Stimulated activated CD8-positive, alpha-beta memory T cell treated with anti-CD3 and anti-CD28 coated beads, Interleukin-15, amount 100 ng/mL, for 1 hour (primary cell): ENCODE measurements at places on chromosomes 11 and 22.

DNA sequence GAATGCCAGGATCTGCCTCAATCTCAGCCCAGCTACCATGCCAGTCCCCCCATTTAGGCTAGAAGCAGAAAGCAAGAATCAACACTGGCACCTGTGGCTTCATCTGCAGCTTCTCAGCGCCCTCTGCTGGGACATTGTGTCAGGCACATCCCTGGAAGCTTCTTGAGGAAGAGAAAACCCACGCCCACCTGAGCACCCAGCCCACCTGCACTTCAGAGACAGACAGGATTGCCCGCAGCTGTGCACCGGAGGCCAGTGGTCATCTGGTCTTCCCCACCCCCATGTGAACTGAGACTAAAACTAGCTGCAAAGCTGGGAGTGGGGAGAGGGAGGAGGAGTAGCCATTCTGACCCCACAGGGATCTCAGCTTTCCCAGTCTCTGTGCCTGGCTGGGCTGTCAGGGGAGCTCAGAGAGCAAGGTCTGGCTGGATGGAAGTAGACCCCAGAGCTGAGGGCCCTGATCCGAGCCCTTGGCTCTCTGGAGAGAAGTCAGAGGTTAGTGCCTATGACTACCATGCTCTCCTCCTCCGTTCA lies 66.8 kb downstream of the FEZ1 start:
- no peak for DNase-seq

DNA sequence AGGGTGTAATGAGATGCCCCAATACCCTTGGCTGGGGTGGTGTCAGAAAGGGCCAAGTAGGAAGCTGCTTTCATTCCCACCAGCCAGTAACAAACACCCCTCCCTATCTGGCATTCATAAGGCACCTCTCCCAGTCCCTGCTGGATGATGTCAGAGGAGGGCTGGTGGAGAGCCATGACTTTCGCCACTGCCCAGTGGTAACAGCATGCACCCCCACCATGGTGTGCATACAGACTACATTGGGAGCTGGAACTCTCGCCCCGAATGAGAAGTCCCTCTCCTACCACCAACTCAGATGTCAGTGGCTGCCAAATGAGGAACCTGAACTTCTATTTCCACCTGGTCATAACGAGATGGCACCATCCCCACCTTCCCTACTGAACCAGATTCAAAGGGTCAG lies 73.3 kb downstream of the SGSM3 start:
- no peak for DNase-seq

DNA sequence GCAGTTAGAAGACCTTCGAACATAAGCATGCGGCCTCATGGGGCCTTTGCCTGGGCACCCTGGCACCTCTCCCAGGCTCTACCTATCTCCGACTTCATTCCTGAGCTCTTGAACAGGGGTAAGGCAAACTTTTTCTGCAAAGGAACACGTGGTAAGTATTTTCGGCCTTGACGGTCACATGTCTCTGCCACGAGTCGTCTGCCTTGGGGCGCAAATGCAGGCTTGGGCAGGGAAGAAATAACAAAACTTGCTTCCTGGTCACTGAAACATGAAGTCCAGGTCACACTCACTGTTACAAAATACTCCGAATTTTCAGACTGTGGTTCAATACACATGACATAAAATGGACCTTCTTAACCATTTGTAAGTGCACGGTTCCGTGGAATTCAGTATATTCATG lies 3.4 kb upstream of the ASCL2 start:
- DNase-seq: no peak

DNA sequence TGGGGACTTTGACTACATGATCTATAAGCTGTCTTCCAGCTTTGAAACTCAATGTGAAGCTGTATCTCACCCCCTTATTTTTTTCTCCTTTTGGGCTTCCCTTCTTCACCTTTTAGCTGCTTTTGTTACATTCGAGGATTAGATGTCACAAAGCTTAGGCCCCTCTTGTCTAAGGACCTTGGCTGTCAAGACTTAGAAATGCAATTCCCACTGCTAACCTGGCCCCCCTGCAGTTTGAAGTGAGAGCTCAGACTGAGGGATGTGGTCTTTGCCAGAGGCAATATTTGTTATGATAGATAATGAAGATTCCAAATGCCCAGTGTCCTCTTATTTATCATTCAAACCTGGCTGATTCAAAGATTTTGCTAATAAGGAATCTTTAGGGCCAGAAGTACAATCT lies 128.3 kb downstream of the ARL14EP start:
- DNase-seq: no peak

DNA sequence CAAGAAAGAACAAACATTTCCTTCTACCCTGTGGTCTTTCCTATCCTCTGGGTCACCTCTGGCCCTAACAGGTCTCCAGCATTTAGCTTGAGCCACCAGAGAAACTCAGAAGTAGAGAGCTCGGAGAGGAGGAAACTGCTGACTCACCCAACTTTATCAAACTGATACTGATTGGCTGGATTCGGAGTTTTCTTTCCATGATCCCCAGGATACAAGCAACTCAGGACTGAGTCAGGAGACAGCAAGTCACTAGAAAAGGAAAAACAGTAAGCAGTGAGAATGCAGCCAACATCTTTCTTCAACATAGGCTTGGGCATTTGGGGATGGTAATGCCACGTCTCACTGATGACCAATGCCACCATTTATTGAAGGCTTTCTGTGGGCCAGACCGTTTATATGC lies 32.7 kb downstream of the THOC5 start:
- no peak for DNase-seq

- DNase-seq: no peak
Measured at GRCh38 chr22:35952576-35952975, 76.0 kb downstream of the RBFOX2 start.

DNA sequence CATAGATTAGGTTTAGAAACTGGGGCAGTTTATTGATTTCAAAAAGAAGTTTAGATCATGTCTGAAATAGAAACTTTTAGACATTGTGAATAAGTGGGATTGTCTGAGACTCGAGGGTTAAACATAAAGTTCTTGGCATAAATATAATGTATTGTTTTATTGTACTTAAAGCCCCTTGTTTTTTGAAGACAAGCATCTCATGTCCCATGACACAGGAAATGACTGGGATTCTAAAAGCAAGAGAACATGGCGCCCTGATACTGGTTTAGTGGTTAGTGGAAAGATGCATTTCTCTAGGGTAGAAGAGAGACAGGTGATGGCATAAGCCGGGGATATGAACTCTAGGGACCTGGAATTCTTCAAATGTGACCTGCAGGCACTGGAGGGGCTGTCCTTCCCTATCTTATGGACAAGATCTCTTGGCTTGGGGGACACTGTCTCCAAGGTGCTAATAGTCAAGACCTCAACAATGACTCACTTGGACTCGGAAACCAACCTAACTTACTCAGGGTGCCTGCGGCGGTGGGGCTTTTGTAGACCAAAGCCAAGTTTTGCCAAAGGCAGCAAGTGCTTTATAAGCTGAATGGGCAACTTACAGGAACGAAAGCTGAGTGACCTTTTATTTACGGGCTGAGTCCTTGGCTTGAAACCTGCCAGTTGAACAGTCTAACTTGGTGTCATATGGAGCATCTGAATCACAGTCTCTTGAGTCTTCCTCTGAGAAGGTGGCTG lies 48.2 kb downstream of the UBASH3B start:
- DNase-seq: no peak

- no peak for DNase-seq
Measured at GRCh38 chr11:134252346-134253187, 585 bp downstream of the THYN1 start.

GRCh38 chr22:40547729-40548143 lies 88.8 kb downstream of the MRTFA start:
- no peak for DNase-seq

GRCh38 chr11:132409573-132410355 lies 1039.3 kb downstream of the NTM start:
- DNase-seq: no peak

GRCh38 chr22:27885977-27886842 lies 32.8 kb downstream of the PITPNB start:
- DNase-seq: peak; percentile 5

DNA sequence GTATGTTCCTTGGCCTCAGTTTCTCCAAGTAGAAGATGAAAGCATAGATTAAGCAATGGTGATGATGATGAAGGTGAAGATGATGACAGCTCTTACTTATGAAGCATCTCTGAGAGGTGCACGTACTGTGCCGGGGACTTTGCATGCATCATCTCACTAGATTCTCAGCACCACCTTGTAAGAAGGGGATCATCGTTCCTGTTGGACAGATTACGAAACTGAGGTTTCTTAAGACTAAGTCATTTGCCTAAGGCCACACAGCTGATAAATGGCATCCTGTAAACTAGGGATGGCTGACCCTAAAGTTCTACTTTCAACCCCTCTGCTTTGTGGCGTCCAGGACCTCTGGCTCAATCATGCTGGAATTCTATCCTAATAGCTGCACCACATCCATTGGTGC lies 8.7 kb downstream of the MS4A15 start:
- no peak for DNase-seq
